Renal cortical epithelial cell (primary cell): ENCODE measurements at places on chromosomes 16 and 17. TPM values are rescaled to one million over a fixed set of nuclear protein-coding genes. Genes with fewer than 3 reads are reported as not detected.

MFSD6L gene
- 2.1 TPM in 1 of 2 replicates, not detected in the other for total RNA-seq

DNA sequence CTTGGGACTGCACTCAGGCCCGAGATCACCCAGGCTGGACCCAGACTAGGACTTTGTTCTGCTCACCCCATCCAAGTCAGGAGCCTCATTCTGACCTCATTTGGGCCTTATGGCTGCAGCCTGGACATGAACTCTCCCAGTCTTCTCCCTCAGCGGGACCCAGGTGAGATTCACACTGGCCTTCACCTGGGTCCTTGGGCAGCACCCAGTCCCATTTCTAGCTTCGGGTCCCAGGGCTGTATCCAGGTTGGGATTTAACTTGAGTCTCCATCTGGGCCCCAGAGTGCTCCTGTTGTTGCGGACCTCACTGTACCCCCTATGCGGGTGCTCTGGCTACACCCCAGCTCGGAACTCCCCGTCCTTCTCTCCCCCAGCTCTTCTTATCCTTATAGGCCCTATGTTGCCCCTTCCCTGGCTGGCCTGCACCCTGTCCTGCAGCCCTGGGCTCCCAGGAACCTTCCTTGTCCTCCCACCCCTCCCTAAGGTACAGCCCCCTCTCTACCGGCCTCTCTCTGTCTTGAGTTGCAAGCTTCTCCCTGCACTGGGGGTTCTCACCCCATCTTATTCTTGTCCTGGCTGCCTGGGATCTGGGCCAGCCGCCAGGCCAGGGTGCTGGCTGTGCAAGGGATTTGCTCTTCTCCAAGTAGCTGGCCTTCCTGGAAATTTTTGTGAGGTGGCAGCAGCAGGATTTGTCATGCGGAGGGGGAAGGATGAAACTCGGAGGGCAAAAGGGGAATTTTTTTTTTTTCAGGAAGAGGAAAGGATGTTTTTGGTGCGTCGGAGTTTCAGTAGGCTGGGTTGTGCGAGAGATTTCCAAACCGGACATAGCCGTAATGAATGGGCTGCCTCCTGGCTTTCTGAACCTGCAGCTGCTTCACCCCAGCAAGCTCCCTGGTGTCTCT is 904 bp downstream of the MAP2K3 start:
- DNase-seq: peak; percentile 44

- peak; percentile 81 for DNase-seq
These were observed 8.4 kb upstream of the GLIS2 start for GRCh38 chr16:4307215-4308037.

DNA sequence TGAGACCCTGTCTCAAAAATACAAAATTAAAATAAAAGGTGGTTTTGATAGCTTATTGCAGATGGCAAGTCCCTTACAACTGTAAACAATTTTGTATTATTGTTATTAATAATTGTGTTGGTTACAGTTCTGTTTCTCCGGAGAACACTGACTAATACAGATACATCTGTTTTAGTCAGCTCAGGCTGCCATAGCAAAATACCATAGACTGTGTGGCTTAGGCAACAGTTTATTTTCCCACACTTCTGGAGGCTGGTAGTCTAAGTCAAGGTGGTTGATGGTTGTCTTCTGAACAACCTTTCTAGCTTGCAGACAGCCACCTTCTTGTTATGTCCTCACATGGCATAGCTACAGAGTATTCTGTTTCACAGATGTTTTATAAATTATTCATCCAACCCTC is 14.2 kb upstream of the IL21R start:
- no peak for DNase-seq

- peak; percentile 59 for DNase-seq
These were observed 28.2 kb downstream of the USP31 start for GRCh38 chr16:23121024-23121423.

DNA sequence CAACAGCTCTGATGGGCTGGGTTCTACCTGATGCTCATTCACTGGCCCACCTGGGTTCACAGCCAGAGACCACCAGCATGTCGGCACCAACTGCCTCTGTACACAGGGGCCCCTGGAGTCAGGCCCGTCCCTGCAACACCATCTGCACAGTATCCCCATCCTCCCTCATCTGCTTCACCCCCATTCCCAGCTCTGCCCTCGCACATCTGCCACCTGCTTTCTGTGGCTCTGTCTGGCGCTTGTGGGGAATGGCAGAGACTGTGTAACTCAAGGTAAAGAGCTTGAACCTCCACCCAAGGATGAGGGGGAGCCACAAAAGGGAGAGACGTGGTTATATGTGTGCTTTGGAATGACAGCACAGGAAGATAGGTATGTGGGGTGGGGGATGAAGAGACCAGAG is 27.2 kb downstream of the SMPD3 start:
- no peak for DNase-seq

COX6A2 gene
- not detected in 2 replicates for total RNA-seq

DNA sequence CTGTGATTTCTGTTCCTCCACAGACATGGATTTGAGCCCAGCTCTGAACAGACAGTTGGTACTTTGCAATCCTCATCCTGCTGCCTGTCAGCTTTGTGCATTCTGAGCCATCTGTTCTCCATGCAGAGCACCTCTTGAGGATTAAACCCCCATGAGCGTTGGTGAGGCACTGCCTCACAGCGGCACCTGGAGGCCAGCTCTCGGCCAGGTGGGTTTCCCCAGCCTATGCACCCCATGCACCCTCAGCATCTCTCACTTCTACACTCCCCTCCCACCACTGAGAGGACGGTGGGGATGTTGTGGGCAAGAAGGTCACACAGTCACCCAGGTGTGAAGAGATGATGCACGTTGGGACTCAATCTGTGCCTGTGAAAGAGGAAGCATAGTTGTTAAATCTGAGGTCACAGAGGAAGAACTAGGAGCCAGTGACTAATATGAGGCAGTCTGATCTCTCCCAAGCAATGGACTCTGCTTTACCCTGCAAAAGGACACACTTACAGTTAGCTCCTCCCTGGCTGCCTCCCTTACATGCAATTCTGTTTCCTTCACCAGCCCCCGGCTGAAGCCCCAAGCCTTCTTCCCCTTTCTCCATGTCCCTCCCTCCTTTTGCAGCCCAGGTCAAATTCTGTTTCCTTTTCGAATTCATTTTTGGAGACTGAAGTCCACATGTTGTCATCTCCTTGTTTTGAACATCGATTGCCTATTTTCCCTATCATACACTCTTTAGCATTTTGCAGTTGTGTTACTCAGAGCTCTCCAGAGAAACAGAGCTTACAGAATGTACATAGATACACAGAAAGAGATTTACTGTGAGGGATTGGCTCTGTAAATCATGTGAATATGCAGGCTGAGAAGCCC is 58.5 kb downstream of the HS3ST3B1 start:
- DNase-seq: no peak

- no peak for DNase-seq
These were observed 18.3 kb upstream of the RPTOR start for GRCh38 chr17:80526116-80526910.

MYH3 gene
- 0.30 TPM in 1 of 2 replicates, not detected in the other for total RNA-seq

GRCh38 chr16:9035996-9036395 is 55.4 kb upstream of the HAPSTR1 start:
- DNase-seq: no peak

- DNase-seq: peak; percentile 62
These were observed 308.7 kb upstream of the N4BP1 start for GRCh38 chr16:48918520-48919258.

- no peak for DNase-seq
These were observed 8.4 kb downstream of the CES1 start for GRCh38 chr16:55824473-55825000.

GRCh38 chr16:73026754-73027684 is 20.9 kb downstream of the ZFHX3 start:
- DNase-seq: no peak

KRT39 gene
- total RNA-seq: not detected in 2 replicates

- no peak for DNase-seq
These were observed 64.3 kb downstream of the PGS1 start for GRCh38 chr17:78442648-78443218.

DNA sequence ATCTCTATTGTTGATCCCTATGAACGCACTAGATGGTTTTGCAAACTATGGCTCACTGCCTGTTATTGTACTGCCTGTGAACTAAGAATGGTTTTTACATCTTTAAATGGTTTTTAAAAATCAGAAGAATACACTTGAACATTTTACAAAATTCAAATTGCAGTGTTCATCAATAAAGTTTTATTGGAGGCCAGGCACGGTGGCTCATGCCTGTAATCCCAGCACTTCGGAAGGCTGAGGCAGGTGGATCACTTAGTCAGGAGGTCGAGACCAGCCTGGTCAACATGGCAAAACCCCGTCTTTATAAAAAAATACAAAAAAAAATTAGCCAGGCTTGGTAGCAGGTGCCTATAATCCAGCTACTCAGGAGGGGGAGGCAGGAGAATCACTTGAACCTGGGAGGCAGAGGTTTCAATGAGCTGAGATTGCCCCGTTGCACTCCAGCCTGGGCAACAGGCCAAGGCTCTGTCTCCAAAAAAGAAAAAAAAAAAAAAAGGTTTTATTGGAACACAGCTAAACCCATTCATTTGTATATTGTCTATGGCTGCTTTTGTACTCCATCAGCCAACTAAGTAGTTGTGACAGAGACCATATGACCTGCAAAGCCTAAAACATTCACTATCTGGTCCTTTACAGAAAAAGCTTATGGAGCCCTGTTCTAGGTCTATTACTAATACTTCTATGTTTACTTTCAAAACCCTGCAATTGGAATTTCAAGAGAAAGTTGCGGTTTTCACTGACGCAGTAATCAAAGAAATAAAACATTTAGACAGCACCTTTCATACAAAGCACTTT is 18.9 kb downstream of the IKZF3 start:
- DNase-seq: no peak

DNA sequence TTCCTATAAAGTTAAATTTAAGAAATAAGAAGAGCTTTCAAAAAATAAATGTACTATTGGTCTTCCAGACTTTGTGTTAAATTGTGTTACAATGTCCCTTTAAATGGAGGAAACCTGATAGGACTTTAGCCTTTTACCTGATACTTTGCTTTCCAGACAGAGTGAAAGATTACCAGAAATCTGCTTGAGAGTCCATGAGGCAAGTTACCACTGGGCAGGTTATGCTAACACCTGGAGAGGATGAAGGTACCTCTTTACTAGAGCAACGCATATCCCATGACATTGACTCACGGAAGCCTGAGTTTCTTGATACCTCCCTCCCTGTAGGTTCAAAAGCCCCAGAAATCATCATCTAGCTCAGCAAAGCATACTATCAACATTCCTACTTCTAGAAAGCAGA is 143.9 kb upstream of the C17orf78 start:
- no peak for DNase-seq

DNA sequence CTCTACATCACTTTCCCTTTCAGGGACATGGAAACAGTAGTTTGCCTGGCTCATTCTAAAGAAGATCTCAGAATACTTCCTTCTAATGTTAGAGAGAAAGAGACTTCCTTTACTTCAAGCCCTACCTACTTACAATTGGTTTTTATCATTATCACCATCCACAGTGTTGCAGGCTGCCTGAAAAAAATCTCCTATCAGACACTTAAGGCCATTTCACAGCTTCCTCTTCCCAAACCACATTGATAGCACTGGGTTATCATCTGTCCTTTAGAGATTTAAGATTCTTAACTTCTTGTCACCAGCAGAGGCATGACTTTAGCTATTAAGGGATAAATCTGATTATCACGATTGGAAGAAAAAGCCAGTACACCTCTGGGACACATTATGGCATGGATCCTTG is 178.5 kb upstream of the TBX2 start:
- no peak for DNase-seq

GRCh38 chr16:29308644-29309546 is 97.6 kb downstream of the NPIPB11 start:
- DNase-seq: no peak

GUCY2D gene
- total RNA-seq: not detected in 2 replicates

- no peak for DNase-seq
These were observed 38.6 kb downstream of the CDH11 start for GRCh38 chr16:65083164-65083857.

CCL23 gene
- not detected in 2 replicates for total RNA-seq

DNA sequence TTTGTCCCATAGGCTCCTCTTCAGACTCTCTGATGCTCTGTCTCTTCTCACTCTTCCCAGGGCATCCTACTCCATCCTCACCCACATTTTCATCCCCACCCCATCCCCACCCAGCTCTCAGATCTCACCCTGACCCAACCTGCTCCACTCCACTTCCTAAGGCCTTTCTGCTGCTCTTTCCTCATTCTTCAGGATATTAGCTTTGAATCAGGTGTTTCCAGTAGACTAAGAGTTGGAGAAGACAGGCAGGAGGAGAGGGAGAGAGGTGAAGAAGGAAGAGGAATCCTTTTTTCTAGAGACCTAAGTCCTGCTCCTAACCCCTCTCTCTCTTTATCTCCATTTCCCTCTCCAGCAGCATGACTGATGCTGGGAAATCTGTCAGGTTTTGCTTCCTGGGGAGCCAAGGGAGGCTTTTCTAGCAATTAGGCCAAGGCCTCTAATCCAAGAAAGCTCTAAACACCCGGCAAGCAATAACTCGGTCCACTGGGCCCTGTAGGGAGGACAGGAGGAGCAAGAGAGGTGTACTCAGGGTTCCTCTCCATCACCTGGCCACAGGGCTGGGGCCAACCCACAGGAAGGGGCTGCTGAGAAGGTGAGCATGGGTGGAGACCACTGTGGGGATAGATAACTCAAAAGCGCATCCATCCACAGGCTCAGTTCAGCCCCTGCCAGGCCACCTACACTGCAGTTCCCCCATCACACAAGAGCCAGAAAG is 133.3 kb downstream of the TMEM132E start:
- DNase-seq: no peak

ECI1 gene
- 36.0 and 43.1 TPM in 2 replicates for total RNA-seq

TRPV3 gene
- under 0.01 and 0.89 TPM in 2 replicates for total RNA-seq

OR2C1 gene
- total RNA-seq: 0.15 TPM in 1 of 2 replicates, not detected in the other

ZSCAN10 gene
- total RNA-seq: not detected in 2 replicates

IGF2BP1 gene
- total RNA-seq: 0.45 and 1.4 TPM in 2 replicates

- no peak for DNase-seq
These were observed 138.3 kb downstream of the SHCBP1 start for GRCh38 chr16:46482895-46483294.

TNFAIP1 gene
- 81.2 and 85.4 TPM in 2 replicates for total RNA-seq

- DNase-seq: no peak
These were observed 4.4 kb downstream of the COPRS start for GRCh38 chr17:31854672-31855071.

DRC7 gene
- 2.9 TPM in 1 of 2 replicates, not detected in the other for total RNA-seq

GRCh38 chr17:16287563-16288027 is 65.7 kb downstream of the CENPV start:
- peak; percentile 27 for DNase-seq

DNA sequence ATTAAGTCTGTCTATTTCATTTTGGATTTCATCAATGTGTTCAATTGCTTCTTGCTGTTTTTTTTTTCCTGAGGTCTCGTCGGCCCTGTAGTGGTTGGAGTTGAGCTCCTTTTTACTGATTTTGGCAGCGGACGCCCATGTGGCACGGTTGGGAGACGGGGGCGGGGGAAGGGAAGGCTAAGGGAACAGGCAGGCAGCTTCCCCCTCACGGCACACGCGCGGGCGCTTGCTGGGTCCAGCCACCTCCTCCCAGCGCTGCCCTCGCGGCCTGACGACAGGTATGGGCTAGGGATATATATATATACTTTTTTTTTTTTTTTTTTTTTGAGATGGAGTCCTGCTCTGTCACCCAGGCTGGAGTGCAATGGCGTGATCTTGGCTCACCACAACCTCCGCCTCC is 11.4 kb downstream of the HSF5 start:
- no peak for DNase-seq

RGS11 gene
- total RNA-seq: 0.40 TPM in 1 of 2 replicates, not detected in the other

PTX4 gene
- total RNA-seq: not detected in 2 replicates
